ENCODE measurements at places on chromosomes 16 and 17. TPM values are rescaled to one million over a fixed set of nuclear protein-coding genes. Genes with fewer than 3 reads are reported as not detected.

The ZFP3 gene
- total RNA-seq = 13.5 TPM

The TLCD3B gene
- total RNA-seq = 24.4 TPM

The ZKSCAN2 gene
- 25.0 TPM for total RNA-seq

The CSH2 gene
- not detected for total RNA-seq

The PRDM7 gene
- not detected for total RNA-seq

The TBC1D3H gene
- not detected for total RNA-seq

The KRT27 gene
- total RNA-seq = not detected

The CD7 gene
- total RNA-seq = not detected

The TMEM114 gene
- not detected for total RNA-seq

The ZDHHC1 gene
- total RNA-seq = 5.0 TPM

The B4GALNT2 gene
- total RNA-seq = not detected

The CES5A gene
- total RNA-seq = 1.3 TPM

The KRT33B gene
- not detected for total RNA-seq

The SLC7A6OS gene
- total RNA-seq = 29.1 TPM

The TBC1D3I gene
- not detected for total RNA-seq

The KCNJ18 gene
- not detected for total RNA-seq

The SLC35G6 gene
- total RNA-seq = not detected

The EFNB3 gene
- 19.7 TPM for total RNA-seq

The FAHD1 gene
- 61.7 TPM for total RNA-seq

The PDF gene
- total RNA-seq = 16.9 TPM

The ABCA9 gene
- 4.4 TPM for total RNA-seq

The ASPA gene
- 1.3 TPM for total RNA-seq

The TBC1D26 gene
- 4.4 TPM for total RNA-seq

The CXCL16 gene
- total RNA-seq = 0.63 TPM

The TBC1D3C gene
- total RNA-seq = 1.9 TPM

The NPIPA8 gene
- 5.6 TPM for total RNA-seq

The LIG3 gene
- 63.9 TPM for total RNA-seq

The CD300LF gene
- not detected for total RNA-seq

The MFAP4 gene
- total RNA-seq = 1.3 TPM

The GTF3C1 gene
- 84.2 TPM for total RNA-seq

The PPP1R27 gene
- not detected for total RNA-seq

The OR4D1 gene
- not detected for total RNA-seq

The RAB11FIP3 gene
- 55.1 TPM for total RNA-seq

The OMG gene
- 8.5 TPM for total RNA-seq

The KRT16 gene
- total RNA-seq = not detected

The RUNDC3A gene
- total RNA-seq = 67.6 TPM

The PTGES3L gene
- total RNA-seq = 2.5 TPM

The LONP2 gene
- 80.8 TPM for total RNA-seq

The KRTAP4-9 gene
- total RNA-seq = not detected

The CES3 gene
- total RNA-seq = 2.5 TPM

The MVD gene
- total RNA-seq = 79.5 TPM

The ACE gene
- 7.5 TPM for total RNA-seq

The SLC6A4 gene
- total RNA-seq = under 0.01 TPM

The NPIPB9 gene
- total RNA-seq = 11.6 TPM

The IRX6 gene
- not detected for total RNA-seq
